ENCODE measurements at places on chromosomes 2 and 18.
A peak's percentile ranks its signal among the peaks of the same experiment; 100 is the strongest.

GRCh38 chr2:240139666-240140393, 628 bp downstream of the OTOS start:
- no peak for DNase-seq

DNA sequence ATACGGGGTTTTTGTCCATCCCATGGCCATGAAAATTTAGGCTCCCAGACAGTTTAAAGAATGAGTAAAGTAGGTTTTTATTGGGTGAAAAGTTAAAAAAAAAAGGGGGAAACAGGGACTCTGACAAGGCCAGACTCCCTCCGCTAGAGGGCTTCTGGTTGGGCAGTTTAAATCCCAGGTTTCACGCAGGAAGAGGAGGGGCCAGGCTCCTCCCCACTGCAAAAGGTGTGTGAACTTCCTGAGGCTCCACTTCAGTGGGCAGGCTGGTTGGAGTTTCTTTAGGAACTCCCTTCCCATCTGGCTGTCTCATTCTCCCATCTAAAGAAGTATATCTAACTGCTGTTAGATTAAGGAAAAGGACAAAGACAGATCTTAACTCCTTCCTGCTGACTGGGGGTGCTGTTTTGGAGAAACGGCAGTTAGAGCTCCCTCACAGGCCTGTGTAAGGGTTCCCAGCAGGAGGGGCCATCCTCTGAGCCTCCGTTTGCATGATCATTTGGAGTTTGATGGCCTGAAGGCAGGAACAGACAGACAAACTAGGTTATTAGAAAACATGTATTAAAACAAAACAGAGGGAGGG, 1160.7 kb downstream of the CNTNAP5 start:
- no peak for DNase-seq

- no peak for DNase-seq
These were observed 232.3 kb downstream of the MREG start for GRCh38 chr2:215780907-215781685.

GRCh38 chr18:50842846-50843245, 23.0 kb upstream of the MRO start:
- no peak for DNase-seq

- DNase-seq: no peak
These were observed 36.1 kb downstream of the SDC1 start for GRCh38 chr2:20188851-20189250.

DNA sequence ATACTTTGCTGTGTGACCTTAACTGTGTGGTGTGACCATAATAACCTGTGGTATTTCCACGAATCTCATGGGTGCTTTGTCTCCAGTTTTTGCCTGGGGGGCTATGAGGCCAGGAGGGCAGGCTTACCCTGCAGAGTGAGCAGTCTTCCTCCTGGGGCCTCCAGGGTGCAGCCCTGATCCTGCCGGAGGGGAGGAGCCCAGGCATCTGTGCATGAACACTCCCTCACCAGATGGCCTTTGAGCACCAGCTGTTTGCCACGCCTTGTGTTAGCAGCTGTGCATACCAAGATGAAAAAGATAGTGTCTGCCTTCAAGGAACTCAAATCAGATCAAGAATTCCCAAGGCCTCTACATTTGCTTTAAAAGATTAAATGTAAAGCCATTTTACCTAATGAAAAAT, 75.0 kb upstream of the RBM44 start:
- DNase-seq: peak; percentile 30

- DNase-seq: no peak
These were observed 31.6 kb upstream of the MARCHF7 start for GRCh38 chr2:159680692-159681091.

GRCh38 chr2:195532628-195533271, 124.3 kb upstream of the SLC39A10 start:
- no peak for DNase-seq

- peak; percentile 62 for DNase-seq
These were observed 554 bp downstream of the ING5 start for GRCh38 chr2:241702155-241703031.

DNA sequence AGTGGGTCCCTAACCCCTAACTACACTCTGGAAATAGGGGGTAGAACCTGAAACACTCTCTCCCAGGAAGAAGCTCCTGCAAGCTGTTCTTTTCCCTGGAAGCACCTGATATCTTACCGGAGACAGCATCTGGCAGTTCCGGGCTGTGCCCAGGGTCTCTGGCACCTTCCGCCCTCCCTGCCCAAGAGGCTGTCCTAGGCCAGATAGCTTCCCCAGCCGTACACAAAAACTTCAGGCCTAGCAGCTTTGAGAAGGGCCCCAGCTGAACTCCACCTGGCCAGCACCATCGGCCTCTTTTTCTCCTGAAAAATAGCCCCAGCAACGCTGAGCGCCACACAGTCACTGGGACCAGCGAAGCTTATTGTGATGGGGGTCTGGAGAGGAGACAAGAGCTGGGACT, 9.7 kb downstream of the OSR1 start:
- DNase-seq: no peak

DNA sequence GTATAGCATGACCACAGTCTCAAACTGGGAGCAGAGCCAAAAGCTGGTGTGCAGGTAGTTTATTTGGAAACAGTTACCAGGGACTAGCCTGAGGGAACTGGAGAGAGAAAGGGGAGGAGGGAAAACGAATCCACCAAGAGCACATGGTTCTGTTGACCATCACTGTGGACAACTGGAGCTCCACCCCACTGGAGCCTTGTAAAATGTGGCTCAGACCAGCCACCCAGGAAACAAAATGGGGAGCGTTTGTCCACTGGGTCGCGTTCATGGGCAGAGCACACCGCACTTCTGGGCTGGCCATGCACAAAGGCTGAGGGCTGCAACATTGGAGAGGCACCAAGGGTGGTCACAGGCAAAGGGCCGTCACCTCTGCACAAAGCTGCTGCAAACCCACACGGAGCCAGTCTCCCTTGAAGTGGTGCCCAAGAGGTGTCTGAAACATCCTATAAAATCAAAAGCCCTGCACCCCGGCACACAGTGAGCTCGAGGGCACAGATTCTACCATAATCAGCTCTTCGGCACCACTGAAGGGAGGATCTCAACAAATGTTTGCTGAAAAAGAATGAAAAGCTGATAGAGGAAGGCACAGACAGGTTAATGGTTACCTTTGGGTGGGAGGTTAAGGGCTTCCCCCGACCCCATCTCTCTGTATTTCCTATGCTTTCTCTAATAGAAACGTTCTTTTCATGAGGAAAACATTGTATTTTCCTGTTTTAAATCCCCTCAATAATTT, 192.9 kb downstream of the INHBB start:
- DNase-seq: no peak

DNA sequence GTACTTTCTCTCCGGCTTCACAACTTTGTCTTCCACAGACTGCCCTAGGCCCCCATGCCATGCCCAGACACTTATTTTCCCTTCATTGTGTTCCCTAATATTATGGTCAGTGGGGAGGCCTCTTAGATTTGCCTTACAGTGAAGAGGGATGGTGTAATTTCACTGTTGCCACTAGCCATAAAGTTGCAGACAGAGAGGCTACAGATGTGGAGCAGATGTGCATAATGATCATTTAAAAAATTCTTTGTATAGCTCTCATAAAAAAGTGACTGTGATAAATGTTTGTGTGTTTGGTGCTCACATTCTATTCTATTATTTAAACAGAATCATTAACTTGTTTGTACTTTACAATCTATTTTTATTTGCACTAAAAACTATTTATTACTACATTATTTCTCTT, 67.5 kb upstream of the FN1 start:
- no peak for DNase-seq

DNA sequence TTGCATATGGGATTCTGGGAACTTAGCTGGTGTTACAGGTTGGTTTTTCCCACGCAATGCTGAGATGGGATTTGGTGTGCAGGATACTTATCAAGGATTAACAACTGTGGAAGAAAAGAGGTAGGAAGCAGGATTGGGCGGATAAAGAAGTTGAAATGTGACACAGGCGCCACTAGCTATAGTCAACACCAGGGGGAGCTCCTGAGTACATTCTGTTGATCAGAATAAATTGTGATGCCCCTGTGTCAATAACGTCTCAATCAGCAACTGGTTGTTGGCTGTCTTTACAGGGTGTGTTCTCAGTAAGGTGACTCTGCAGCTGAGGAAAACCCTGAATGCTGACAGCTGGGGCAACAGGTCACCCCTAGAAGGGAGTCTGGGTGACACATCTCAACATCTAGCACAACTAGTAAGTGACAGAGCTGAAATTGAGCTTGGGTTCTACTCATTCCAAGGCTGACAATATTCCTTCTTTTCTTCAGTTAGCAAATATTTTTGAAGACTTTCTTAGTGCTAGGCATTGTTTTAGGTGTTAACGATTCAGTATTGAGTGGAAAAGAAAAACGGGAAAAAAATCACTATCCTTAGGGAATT, 143.0 kb downstream of the ARL6IP6 start:
- no peak for DNase-seq

- DNase-seq: no peak
These were observed 7.8 kb upstream of the DYNC2LI1 start for GRCh38 chr2:43766006-43766405.

GRCh38 chr2:64342195-64343099, 111.5 kb upstream of the LGALSL start:
- no peak for DNase-seq

DNA sequence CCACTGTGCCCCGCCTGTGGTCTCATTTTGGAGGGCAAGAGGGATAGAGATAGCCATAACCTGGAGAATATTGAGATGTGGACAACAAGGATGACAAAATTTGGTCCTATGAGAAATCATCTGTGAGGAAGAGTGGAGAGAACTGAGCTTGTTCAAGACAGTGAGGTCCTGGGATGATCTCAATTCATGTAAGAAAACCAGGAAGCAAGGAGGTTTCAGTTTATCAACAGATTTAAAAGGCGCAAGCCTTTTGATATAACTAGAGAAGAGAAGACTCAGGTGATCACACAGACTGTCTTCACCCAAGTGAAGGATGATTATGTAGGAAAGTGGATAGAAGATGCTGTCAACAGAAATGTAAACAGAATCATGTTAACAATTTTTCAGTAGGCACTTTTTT, 39.1 kb downstream of the PCBP1 start:
- no peak for DNase-seq

DNA sequence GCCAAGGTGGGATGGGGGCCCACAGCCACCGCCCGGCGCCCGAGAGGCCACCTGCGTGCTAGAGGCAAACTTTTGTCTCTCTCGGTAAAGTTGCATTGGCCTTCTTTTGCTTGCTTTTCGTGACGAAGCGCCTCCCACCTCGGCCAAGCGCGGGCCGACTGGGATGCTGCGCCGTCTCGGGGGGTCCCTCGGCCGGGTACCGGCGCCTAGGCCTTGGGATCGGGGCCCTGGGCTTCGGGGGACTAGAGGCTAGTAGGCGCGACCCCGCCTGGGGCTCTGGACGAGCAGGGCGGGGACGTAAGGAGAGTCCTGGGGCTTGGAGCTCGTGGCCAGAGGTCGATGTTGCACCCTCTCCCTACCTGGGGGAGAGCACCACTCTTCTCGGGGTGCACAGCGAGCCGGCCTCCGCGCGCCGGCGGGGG, 545 bp downstream of the GLI2 start:
- no peak for DNase-seq

DNA sequence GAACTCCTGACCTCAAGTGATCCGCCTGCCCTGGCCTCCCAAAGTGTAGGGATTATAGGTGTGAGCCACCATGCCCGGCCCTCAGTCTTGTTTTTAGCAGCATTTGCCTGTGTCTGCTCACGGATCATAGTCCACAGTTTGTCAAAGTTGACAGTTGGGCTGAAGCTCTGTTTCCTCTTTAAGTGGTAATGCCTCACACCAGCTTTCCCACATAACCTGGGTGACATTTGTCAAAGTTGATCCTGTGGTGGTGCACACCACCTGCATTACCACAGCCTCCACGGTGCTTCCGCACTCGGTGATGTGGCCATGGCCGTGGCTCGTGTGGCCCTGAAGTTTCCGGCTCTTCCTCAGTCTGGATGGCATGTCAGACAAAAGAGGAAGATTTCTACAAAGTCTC, 27.1 kb downstream of the RAB31 start:
- no peak for DNase-seq

DNA sequence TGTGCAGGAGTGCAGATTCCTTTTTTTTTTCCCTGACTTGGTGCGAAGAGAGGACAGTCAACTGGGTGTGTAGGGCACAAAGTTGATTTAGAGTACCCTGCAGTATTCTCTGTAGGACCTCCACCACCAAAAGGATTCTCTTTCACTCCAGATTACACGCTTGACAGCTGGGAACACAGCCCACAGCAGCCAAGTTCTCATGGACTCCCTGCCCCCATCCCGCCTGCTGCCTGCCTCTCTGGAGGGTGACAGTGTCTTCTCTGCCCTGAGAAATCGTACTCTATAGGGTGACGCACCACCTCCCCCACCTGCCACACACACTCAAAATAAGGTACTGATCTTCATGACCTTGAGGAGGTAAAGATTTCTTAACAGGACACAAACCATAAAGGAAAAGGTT, 26.6 kb upstream of the IHH start:
- no peak for DNase-seq

GRCh38 chr18:61189376-61189775, 143.9 kb upstream of the CDH20 start:
- no peak for DNase-seq

DNA sequence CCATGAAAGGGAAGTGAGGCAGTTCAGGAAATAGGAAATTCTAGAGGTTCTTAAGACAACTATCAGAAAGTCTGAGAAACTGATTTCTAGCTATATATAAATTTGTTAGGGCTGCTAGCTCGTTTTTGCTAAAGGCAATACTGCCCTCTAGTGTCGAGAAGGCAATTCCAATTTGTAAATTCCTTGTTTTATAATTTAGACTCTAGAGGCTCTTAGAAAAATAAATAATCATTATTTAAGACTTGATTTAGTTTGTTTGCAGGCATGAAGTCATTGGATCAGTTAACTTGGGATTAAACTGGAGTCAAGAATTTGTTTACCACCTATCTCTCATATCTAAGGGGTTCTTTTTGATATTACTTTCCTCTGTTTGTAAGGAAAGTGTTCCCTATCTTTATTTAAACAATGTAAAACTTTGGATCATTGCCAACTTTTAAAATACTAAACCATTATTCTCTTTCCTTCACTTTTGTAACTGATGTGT, 66.2 kb downstream of the ACVR2A start:
- DNase-seq: peak; percentile 66

GRCh38 chr2:11833601-11834000, 87.2 kb downstream of the LPIN1 start:
- peak; percentile 20 for DNase-seq

DNA sequence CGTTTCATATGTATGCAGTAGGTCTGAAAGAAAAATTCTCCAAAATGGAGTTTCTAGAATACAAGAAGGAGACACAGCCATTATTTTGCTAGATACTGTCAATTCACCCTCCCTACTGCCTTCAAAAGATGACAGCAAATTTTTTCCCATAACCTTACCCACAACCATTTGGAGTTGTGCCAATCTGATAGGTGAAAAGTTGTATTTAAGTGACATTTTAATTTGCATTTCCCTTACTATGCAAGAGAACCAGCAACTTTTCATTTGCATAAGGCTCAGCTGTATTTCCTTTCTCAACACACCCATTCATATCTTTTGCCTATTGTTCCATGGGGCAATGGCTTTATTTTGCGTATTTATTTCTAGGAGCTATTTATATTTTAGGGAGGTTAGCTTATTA, 31.4 kb upstream of the IL18RAP start:
- DNase-seq: no peak

DNA sequence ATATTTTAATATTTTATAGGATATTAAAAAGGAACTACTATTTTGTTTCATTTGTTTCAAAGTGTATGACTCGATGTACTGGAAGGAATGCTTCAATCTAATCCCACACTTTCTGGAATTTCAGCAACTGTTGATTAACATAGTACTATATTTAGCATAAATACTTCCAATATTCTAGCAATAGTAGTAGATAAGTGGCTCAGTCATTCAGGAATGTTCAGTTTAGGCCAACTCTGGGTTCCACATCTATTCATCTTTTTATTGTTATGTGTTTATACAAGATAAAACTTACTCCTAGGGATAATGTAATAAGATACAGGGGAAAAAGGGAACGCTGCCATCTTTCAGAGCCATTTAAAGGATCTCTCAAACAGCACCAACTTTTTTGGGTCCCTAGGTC, 22.3 kb upstream of the ORC2 start:
- DNase-seq: no peak
